ENCODE measurements at places on chromosomes 11 and 22.

GRCh38 chr11:31369348-31370329 is at the start of the genes DCDC1 and DNAJC24:
Gene DCDC1 (minus strand): TSS chr11:31369739. CDS start chr11:31328280, 41,459 bp downstream.
Gene DNAJC24 (plus strand): TSS chr11:31369860. CDS start chr11:31370749, 889 bp downstream.
- DNase-seq = peak; percentile 88

DNA sequence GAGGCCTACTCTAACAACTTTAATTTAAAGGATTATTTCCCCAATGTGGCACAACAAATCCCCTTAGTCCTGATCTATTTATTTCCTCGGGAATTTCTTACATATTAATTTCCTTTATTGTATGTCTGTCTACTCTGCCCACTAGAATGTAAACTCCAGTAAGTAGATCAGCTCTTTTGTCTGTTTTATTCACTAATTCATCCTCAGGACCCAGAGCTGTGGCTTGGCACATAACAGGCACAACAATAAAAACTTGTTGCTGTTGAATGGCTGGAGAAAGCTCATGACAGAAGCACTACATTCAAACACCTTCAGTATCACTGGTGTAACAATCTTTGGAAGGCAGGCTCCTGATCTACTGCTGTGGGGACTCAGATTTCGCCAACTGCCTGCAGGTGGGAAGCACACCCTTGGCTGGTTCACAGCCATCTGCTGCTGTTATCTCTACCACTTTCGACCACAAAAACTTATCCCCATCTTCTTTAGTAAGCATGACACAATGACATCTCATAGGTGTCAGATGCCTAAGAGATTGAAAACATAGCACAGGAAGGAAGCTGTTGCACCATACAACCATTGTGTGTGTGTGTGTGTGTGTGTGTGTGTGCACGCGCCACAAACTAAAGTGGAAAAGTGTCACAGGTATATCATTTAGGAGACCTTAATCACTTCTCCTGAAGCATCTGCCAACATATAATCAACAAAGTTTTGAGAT is 11.9 kb downstream of the HIRA start:
- no peak for DNase-seq

DNA sequence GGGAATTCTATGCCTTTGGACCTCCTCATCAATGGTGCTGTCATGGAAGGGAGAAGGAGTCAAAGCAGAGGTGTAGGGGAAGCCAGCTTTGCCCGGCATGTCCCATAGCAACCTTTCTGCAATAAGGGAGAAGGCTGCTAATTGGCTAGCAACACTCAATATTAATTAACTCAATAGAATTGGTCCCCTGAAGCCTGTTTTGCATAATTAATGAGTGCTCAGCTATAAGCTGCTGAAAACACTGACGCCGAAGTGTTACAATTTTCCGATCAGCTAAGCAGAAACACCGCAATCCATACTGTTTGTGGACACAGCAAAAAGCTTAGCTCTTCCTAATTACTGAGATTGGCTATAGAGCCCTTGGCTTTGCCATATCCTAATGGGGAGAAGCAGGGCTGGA is 245.0 kb downstream of the CSNK2A3 start:
- DNase-seq = no peak

GRCh38 chr11:75468534-75469340 is 35.7 kb upstream of the KLHL35 start:
- no peak for DNase-seq

DNA sequence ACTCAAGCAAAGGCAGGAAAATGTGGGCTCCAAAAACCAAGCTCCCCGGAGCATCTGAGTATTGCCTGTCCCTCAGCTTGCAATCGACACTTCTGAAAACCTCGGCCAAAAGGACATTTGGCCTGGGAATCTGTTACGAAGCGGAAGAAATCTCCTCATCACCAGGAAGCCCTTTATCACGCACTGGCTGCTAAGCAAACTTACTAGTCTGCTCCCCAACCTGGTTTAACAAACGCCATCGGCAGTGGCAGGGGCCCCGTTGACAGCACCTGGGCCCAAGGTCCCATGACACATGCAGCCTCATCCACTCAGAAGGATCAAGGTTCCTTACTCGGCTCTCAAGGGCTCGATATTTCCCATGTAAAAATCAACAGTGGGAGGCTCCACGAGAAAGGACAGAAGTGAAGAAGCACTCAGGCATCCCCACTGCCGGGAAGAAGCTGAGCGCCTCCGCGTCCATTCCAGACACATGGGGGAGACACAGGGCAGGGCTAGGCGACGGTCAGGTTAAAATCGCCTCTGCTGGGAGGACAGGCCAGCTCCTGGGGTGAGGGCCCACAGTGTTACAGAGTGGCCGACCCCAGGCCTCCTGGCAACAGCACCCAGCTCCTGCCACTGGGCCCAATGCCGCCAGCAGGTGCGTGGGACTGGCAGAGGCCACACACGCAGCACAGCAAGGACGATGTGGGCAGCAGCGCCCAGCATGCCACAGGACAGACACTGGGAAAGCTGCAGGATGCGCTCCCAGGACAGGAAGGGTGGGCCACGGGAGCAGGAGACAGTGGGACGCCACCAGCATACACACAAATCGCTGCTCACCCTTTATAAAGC is 27.1 kb downstream of the BRD1 start:
- DNase-seq = no peak

- DNase-seq = no peak
Measured at GRCh38 chr11:120784566-120785251, 239.2 kb upstream of the TBCEL start.

GRCh38 chr11:111406091-111406490 is 27.0 kb upstream of the POU2AF1 start:
- no peak for DNase-seq

DNA sequence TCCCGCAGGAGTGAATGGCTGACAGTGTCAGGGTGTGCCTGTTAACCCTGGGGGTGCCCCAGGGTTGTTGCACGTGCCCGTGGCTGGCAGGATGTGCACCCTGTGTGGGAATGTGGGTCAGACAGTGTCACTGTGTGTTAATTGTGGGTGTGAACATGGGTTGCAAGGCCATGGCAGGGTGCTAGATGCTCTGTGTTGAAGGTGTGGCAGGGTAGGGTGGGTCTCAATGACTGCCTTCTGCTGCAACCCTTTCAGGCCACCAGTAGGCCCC is 8.3 kb downstream of the RIN1 start:
- DNase-seq = no peak

DNA sequence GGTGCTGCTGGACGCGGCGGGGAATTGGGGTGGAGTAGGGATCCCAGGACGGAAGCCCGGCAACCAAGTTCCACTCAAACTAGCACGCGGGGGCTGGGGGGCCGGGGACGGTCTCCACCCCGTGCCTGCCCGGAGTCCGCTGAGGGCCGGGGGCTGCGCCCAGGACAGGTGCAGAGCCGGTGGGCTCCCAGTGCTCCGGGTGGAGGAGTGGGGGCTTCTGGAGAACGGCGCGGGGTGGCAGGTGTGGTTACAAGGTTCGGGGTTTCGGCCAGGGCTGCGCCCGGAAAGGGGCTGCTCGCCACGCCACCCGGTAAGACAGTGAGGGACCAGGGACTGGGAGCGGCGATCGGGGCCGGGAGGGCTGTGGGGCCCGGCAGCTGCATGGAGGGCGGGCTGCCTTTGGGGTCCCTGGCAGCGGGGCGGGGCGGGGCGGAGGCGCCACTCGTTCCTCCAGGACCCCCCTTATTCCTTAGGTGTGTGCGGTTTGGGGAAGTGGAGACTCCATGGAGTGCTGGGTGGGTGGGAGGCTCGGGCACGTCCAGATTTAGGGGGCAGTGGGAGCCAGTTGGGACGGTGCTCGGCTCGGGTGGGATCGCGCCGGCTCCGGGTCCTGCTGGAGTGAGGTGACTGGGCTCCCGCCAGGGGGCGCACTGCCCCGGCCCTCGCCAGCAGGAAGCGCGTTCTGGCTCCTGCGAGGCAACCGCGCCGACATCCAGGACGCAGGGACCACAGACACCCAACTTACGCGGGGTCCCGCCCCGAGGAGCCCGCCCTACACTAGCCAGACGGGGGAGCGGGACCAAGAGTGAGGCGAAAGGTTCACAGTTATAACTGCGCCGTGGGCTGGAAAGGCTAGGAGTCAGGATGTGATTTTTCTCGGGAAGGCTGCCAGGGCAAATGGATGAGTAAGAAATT is 868 bp downstream of the TSPAN18 start:
- DNase-seq = peak; percentile 45

GRCh38 chr11:41878095-41878494 is 418.6 kb upstream of the LRRC4C start:
- peak; percentile 0 for DNase-seq

DNA sequence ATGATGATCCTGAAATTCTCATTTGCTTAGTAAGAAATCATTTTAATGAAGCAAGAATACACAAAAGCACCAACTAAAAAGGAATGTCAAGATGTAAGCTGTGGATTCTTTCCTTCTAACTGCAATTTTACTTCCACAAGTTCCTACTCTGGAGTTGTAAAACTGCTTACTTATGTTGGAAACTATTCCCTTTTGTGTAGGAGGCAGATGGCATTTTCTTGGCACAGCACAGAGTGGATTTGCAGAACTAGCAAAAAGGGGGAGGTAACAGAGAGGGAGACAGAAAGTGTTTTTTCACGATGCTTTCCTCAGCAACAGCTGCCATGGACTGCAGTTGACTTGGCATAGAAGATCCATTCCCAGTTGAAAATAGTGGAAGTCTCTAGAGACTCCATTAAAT is 1112.0 kb upstream of the RAG2 start:
- DNase-seq = no peak

GRCh38 chr11:100469835-100470234 is 217.3 kb upstream of the ARHGAP42 start:
- DNase-seq = no peak

GRCh38 chr11:69537855-69538640 is 56.6 kb downstream of the LINC01488 start:
- no peak for DNase-seq

GRCh38 chr11:126518972-126519690 is 163.6 kb downstream of the ST3GAL4 start:
- DNase-seq = no peak

DNA sequence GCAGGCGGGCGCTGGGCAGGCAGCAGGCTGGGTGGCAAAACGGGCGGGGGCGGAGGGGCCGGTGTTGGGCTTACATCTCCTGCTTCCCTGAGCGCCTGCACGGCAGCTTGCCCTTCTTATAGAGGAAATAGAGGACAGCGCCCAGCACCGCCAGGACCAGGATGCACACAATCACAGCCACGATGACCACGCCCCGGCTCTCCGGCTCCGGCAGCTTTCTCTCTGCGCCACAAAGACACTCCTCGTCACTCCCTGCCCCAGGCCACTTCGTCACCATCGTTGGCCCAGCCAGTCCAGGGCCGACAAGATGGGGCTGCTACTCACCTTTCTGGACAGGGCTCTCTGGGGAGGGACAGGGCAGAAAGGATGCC is 6.3 kb downstream of the MCAM start:
- DNase-seq = no peak

- DNase-seq = no peak
Measured at GRCh38 chr11:132405728-132406127, 1035.3 kb downstream of the NTM start.

DNA sequence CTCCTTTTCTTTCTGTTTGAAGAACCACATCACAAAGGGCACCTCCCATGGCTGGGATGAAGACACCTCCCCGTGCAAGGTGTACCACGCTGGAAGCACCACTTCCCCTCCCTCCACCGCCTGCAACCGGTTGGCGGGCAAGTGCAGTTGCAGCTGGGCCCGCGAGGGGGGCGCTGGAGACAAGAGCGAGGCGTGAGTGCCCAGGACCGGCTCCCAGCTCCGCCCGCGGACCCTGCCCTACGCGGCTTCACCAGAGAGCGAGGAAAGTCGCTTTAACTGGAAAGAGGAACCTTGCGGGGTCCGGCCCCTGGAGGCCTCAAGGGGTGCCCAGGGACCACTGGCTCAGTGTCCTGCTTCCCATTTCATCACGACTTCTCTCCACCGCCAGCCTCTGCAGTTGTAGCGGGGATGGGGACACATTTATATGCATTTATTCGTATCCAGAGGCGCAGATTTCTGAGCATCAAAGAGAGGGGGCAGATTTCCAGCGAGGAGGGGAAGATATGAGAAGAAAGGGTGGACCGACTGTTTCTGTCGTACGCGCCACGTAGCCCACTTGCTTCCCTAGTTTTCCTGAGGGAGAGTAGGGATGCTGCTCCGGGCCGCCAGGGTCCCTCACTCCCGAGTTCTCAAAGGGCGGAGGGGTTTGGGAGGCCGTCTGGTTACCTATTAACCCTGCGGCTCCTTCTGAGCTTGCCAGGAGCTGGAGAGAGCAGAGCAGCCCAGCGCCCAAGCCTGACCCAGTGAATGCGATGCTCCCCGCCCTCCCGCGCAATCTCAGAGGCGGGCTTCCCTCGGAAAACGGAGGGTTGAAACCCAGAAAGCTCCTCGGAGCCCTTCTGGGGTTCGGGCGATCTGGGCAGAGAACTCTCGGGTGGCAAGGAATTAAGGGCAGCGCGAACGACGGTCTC is 3.5 kb downstream of the ESAM start:
- DNase-seq = peak; percentile 62

DNA sequence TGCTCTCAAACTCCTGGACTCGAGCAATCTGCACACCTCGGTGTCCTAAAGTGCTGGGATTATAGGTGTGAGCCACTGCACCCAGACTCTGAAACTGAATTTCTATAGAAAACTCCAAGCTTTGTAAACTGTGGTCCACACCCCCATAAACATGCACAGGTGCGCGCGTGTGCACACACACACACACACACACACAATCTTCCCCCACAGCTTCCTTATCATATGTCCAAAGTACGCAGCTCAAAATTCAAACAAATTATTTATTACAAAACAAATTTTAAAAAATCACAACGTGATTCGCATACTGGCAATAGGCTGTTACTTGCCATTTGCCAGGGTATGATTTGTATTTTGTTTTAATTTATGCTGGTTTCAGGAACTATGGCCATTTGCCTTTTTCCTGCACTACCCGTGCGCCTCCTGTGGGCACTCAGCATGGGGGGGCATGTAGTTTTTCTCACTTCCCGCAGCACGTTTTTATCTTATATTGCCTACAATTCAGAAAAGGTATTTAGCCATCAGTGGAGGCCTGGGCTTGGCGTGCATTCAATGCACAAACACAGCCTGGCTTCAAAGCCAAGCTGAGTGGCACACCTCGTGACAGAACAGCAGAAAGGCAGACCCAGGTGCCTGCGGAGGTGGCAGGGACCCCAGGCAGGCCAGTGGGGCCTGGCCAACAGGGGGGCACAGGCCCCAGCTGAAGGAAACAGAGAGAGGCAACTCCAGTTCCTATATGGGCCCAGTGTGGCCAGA is 10.8 kb upstream of the SNX32 start:
- DNase-seq = no peak

- no peak for DNase-seq
Measured at GRCh38 chr11:936199-936598, 10.5 kb downstream of the AP2A2 start.

DNA sequence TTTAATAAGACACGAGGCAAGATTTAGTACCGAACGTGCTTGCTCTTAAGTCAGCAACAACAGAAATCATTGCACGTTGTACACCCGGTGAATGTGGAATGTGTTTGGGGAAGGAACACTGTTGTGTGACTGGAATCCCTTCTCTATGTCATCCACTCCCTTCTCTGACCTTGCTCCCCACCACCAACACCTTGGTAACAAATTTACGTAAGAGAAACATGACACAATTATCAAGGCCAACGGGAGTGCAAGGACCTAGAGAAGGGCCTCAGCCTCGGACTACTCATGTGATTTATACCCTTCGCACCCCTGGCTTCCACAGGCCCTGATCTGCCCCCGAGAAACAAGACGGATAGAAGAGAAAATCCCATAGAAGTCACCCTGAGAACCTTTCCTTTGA is 236.2 kb downstream of the LARGE1 start:
- no peak for DNase-seq
